ENCODE measurements at places on chromosomes 12 and 14.

- no peak for DNase-seq
Observed at GRCh38 chr14:36817071-36817930, 155.6 kb downstream of the PAX9 start.

GRCh38 chr12:53977596-53978445 is 3.1 kb upstream of the HOTAIR start:
- DNase-seq, result no peak

DNA sequence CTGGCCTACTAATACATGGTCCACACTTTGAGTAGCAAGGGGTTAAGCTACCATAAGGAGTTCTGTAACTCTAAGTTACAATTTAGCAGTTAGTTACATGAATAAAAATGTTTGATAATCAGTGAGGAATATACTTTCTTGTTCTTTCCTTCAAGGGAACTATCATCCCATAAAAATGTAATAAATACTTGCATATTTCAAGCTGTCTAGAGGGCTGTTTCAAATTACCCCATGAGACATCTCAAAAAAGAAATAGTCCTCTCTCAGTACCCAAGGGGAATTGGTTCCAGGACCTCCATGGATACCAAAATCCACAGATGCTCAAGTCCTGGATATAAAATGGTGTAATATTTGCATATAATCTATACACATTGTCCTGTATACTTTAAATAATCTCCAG is 48.7 kb upstream of the GNG2 start:
- DNase-seq, result no peak

DNA sequence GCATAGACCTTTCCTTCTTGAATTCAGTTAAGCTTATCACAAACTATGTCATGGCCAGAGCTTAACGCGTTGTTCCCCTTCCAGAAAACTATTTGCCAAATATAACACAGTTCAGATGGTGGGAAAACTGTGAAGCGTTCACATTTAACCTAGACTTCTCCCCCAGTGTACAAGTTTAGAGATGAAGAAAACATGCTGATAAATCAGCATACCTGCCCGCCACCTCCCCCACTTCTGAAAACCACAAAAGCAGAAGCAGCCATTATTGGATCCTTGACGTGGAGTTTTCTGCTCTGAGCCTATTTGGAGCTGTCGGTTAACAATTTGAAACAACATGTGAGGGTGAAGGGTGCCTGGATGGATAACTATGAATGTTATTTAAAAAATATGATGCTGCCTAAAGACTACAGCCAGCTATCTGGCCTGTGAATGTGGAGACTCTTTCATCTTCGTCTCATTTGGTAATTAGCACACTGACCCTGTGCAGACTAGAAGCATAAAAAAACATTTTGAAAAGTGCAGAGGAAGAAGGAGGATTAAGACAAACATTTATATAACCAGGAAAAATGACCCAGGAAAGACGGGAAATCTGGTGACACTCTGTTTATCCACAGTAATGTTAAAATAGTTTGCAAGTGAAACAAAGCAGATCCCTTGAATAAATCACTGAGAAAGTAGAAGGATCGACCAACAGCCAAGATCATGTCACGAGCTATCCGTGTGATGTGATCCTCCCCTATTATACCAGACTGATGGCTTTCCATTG is 408.2 kb downstream of the AEBP2 start:
- no peak for DNase-seq

GRCh38 chr14:105116451-105117256 is 51.4 kb upstream of the GPR132 start:
- DNase-seq, result no peak

- DNase-seq, result no peak
Observed at GRCh38 chr12:509500-509899, 49.8 kb downstream of the B4GALNT3 start.

GRCh38 chr14:39582028-39582654 is 149.9 kb upstream of the FBXO33 start:
- no peak for DNase-seq

All from suppressor macrophage treated with lipopolysaccharide for 1 hour (primary cell).